ENCODE measurements at places on chromosomes 16 and 17.

DNA sequence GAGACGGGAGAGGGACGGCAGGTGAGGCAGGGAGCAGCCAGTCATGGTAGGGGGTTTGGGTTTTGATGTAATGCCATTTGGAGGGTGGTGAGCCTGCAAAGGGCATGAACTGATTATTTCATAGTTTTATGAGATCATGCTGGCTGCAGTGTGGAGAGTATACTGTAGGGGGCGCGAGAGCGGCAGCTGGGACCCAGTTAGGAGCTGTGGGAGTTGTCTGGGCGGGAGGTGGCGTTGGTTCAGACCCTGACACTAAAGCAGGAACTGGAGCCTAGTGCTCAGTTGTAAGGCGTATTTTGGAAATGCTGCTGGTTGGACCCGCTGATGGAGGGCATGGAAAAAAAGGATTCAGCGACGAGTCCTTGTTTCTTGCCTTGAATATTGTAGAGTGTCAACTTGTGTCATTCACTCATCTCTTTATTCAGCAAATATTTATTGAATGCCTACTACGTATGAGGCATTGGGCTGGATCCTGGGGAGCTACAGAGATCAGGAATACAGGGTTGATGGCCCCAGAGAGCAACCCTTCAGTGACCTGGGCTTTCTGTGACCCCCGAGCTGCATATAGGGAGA lies 23.7 kb upstream of the KDM8 start:
- DNase-seq, result peak; percentile 80

- DNase-seq, result peak; percentile 48
These were observed at the start of gene SEZ6L2 for GRCh38 chr16:29899516-29900101. Gene SEZ6L2 (minus strand): TSS chr16:29899550. CDS start chr16:29899019, 531 bp downstream.

DNA sequence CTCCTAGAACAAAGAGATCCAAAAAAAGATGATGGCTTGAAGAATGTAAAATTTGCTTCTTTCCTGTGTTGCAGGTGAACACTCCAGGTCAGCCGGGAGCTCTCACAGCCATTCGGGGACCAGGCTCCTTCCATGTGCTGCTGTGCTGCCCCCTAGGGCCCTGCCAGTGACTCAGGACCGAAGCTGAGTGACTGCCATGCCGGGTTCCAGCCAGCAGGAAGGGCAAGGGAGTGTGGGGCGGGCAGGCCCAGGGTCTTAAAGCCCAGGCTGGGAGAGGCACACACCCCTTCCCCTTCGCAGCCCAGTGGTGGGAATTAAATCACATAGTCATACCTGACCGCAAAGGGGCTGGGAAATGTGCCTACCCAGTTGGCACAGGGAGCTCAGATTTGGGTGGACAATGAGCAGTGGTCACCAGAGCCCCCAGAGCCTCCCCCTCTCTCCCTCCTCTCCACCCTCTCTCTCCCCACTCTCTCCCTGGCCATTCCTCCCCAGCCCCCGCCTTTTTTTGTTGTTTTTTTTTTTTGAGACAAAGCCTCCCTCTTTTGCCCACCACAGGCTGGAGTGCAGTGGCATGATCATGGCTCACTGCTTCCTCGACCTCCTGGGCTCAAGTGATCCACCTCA lies 11.5 kb downstream of the EPOP start:
- peak; percentile 24 for DNase-seq

DNA sequence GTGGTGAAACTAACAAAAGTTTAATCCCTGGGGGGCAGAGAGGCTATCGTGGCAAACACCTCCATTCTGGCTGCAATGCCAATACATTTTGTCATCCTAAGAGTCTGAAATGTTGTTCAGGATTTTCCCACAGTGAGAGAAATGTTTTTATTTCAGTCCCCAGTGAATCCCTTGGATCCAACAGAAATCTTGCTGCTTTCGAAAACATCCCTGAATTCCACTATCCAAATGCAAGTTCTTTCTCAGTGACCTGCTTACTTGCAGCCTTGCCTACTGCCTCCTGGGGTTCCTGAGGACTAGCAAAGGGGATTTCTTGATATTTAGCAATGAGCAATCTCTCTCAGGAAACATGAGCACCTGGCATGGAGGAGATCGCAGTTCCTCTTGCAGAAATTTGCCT lies 202.1 kb upstream of the IRX3 start:
- DNase-seq, result no peak

DNA sequence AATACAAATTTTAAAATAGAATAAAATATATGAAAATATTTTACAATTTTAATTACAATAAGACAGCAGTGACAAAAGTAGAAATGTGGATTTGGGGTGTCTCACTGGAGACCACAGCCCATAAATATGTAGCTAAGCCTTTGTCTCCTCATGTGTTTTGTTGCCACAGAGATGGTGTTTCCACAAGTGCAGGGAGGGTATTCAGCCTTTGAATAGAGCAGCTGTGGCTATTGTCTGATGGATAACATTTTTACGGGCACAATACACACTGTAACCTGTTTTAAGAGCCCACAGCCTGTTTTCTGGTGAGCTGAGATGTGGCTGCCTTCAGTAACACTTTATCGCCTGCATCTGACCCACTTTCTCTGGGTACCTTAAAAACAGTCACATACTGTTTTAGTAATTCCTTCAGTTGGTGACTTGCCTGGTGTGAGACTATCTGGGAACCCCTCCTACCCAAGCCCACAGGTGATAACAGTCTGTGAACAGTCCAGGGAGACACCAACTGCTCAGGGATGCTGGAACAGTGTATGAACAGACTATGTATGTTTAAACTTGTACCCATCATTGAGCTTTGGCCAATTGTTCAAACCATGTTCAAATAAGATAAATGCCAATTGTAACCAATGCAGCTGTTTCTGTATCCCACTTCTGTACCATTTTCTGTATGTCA lies 7.8 kb upstream of the AHSP start:
- no peak for DNase-seq
